DMS 273 treated with DMSO at 0.1 percent for 48 hours (cell line): ENCODE measurements at places on chromosomes 4 and X.

- no peak for DNase-seq
Measured at GRCh38 chrX:120271218-120271617, 20.6 kb downstream of the ZBTB33 start.

DNA sequence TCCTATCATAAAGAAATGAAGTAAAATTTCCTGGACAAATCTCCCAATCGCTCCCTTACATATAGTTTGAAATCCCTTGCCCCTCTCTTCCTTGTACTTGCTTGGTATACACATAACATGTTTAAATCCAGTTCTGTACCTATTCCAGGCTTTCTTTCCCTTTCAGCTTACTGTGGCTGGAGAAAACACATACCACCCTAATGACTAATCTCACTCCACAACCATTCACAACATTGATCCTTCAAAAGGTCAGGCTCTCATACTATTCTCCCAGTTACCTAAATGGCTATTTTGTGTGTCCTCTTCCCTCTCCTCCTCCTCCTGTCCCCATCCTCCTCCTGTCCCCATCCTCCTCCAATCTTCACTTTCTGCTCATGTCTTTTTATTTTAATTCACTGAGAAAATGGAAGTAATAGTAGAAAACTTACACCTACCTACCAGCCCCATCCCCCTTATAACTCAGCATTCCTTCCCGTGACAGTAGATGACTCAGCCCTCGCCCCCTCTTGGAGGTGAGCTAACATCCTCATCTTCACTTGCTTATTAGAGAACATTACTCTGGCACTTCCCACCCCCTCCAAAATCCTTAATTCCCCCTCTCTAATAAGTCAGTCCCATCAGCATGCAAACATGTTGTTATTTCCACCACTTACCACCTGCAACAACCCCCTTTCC is 77.5 kb downstream of the IL15 start:
- no peak for DNase-seq

DNA sequence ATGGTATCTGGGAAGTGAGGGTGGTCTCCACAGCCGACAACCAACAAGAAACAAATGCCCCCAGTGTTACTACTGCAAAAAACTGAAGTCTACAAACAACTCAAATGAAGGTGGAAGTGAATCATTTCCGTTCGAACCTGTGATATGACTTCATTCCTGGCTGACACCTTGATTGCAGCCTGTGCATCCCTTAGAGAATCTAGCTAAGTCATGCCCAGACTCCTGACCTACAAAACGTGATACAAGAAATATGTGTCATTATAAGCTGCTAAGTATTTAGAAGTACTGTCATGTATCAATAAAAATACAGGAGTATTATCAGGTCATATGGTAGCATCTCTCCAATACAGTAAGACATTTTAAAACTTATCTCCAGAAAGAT is 959.7 kb upstream of the LCORL start:
- no peak for DNase-seq

- DNase-seq = no peak
Measured at GRCh38 chr4:84501202-84501503, 2.1 kb upstream of the NKX6-1 start.

DNA sequence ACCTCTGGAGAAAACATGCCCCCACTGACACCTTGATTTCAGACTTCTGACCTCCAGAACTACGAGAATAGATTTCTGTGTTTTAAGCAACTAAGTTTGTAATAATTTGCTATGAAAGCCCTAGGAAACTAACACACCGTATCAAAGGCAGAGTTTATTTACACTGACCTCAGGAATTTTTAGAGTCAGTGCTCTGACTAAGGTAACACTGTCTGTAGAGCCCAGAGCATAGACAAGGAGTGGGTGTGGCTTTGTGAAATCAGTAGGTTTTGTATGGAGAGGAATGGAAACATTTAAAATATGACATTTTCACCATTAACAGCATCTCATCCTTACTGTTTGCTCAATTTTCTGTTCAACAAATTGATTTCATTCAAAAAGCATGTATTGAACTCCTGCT is 764.4 kb upstream of the PCDH10 start:
- no peak for DNase-seq

- no peak for DNase-seq
Measured at GRCh38 chr4:37225778-37226177, 18.8 kb upstream of the NWD2 start.

- no peak for DNase-seq
Measured at GRCh38 chrX:134365904-134366303, 94.1 kb upstream of the HPRT1 start.

DNA sequence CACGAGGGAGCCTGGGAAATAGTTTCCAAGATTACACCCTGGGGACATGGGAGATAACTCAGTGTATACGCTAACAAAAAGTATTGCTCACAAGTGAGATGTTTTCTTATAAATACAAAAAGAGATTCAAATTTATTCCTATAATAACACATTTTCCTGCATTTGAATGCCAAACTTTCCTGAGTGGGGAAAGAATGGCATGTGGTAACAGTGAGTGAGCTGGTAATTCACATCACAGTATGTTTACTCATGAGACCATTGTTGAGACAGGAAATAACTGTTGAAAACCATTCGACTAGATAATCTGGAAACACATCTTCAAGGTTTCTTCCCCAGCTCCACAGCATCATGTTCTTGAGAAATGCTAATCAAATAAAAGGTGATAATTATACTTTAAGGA is 109.1 kb downstream of the TASL start:
- DNase-seq = no peak

GRCh38 chr4:89070041-89070440 is 13.1 kb upstream of the FAM13A start:
- DNase-seq = no peak

DNA sequence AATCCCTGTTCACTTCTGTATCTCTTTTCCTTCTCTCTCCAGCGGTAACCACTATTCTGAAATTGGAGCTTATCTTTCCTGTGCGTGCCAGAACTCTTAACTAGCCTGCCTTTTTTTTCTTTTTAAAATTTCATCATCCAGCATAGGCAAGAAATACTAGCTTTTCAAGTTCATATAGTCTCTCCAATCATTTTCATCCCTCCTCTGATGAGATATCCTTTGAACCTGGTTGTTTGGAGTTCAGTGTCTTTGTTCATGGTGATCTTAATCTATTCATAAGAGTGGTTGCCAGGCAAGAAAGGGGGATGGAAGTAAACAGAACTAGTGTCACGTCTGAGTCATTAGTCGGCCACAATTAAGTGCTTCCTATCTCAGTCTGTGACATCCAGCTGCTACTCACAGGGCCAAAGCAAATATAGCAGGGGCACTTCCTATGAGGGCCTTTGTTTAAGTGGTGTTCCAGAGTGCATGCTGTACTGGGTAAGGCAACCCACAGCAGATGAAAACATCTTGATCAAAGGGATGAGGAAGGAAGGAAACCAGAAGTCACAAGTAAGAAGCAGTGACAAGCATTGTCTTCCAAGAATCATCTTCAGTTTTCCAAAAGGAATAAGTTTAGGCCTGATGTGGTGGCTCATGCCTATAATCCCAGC is 56.4 kb upstream of the XIAP start:
- no peak for DNase-seq

GRCh38 chrX:121649417-121649816 is 602.0 kb downstream of the GLUD2 start:
- no peak for DNase-seq

DNA sequence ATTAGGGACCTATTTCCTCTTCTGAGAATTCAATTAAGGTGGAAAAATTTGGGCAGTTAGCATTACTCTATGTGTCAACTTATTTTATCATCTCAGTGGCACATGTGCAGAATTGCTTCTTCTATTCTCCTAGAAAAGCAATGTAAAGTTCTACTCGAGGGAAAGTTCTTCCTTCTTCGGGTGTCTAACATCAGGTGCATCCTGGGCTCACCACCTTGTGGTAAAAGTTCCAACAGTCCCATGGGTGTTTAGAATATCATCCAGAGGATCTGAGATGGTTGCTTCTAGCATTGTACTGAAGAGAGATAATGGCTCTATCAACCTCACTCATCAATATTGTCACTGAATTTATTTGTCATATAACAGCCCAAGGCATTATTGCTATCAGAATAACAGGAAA is 969.7 kb downstream of the PDHA2 start:
- DNase-seq = no peak

DNA sequence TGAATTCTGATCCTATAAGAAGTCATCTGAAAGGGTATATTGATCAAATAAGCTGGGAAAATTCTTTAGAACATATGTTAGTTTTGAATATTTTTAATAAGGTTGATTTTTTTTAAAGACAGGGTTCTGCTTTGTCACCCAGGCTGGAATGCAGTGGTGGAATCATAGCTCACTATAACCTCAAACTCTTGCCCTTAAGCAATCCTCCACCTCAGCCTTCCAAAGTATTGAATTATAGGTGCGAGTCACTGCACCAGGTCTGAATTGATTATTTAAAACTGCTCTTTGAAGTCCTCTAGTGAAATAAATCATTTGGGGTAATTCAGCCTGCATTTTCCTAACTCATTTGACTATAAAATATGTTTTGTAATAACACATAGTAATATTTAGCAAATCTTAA is 812.3 kb downstream of the PDHA2 start:
- no peak for DNase-seq

DNA sequence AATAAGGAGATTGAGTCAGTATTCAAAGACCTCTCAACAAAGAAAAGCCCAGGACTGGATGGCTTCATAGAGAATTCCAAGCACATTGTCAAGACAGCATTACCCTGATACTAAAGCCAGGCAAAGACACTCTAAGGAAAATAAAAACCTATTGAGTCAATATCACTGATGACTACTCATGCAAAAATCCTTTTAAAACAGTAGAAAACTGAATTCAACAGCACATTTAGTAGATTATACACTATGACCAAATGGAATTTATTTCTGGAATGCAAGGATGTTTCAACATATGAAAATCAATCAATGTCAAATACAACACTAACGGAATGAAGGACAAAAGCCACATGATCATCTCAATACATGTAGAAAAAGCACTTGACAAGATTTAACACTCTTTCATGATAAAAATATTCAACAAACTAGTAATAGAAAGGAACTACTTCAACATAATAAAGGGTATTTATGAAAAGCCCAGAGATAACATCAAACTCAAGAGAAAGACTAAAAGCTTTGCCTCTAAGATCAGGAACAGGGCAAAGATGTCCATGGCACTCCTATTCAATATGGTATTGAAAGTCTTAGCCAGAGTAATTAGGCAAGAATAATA is 633.3 kb downstream of the ANKRD50 start:
- DNase-seq = no peak

DNA sequence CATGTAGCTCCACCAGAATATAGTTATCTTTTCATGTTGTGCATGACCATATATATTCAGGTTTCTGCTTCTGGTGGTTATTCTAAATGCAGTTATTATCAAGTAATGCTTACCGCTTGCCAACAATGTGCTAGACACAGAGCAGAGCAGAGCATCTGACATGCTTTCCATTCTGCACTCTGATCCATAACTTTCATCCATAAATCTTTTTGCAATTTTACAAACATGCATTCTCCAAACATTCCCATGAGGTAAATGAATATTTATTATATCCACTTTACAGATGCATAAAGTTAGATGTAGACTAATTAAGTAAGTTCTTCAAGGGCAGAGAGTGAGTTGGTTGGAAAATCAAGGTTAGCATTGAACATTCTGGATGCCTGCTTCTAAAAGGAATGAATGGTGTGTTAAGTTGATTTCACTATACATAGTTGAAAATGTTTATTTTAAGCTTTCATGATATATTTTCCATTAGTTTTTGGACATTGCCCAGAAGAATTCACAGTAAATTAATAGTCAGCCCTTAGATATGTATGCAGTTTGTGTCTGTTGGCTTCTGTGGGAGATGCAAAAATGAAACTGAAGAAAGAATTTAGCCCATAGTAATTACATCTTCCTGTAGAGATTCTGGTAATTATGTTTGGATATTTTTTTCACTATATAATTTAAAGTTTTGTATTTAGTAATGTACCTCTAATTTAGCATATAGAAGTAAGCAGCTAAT is 867.8 kb downstream of the CCSER1 start:
- no peak for DNase-seq

- no peak for DNase-seq
Measured at GRCh38 chr4:141543706-141544105, 92.7 kb upstream of the IL15 start.

GRCh38 chr4:163611182-163611581 is 116.7 kb downstream of the TMA16 start:
- DNase-seq = no peak

DNA sequence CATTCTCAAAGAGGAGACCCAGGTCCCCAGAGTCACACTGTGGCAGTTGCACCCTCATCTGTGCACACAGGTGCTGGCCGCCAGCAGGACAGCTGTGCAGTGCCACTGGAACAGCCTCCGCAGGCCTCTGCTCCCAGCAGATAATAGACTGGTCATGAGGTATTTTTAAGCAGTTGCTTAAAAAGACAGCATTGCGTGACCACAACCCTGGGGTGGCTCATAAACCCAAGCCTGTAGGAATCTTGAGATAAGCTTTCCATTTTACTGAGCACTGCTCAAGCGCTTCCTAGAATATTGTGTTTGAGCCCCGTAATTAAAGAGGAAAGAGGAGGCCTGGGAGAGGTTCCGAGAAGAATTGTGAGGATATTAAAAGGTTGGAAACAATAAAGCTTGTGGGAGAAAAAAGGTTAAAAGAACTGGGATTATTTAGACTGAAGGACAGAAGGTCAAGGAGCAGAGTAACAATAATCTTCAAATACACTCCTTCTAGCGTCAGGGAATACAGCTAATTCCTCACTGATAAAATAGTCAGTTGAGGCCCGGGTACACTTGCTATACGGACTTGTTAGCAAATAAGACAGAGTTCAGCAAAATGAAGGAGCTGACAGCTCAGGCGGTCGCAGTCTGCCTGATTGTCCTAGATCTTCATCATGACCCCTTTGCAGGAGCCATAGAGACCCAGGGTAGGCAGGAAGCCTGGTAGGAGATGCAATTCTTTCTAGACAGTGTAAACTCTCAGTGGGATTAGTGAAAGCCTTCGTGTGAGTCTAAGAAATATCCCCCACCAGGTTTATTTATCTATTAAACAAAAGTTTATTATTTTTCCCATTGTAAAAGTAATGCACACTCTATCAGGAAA is 86.2 kb upstream of the KIT start:
- DNase-seq = no peak

GRCh38 chrX:122219226-122219625 is 964.9 kb upstream of the GRIA3 start:
- DNase-seq = no peak

DNA sequence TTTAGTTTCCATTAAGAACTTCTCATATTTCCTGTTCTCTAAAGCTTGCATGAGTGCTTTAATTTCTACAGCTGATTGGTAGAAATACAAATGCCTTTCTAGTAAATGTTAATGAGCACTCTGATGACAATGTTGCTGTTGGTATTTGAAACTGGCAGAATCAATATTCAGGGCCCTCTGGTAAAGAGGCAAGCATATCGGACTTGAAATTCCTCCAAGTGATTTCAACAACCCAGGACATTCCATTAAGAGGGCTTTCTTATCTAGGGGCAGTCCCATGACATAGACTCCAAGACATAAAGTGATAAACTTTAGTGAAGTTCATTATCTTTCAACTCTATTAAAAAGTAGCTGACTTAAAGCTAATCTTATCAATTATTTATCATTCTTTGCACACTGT is 83.1 kb upstream of the VCX start:
- no peak for DNase-seq

DNA sequence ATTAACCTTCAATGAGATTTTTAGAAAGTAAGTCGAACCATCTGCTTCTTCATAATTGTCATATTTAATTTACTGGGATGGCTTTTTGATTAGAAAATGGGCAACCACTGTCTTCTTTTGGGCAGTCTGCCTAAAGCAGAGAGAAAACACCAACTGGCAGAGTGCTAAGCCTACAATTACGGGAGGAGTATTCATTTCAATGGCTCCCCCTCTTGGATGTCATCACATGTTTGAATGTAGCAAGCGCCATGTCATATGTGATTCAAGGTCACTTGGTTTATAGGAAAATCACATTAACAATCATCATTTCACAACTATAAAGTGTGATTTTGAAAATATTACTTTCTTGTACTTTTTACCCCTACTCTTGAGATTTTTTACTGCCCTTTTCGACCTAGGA is 261.9 kb downstream of the FRMPD4 start:
- no peak for DNase-seq
